ENCODE measurements at places on chromosomes 16 and 17. TPM values are rescaled to one million over a fixed set of nuclear protein-coding genes. Genes with fewer than 3 reads are reported as not detected.

TNFAIP1 gene
- total RNA-seq, result 32.6 TPM

ZNF174 gene
- 9.9 TPM for total RNA-seq

ZNF385C gene
- 0.20 TPM for total RNA-seq

KRTAP16-1 gene
- total RNA-seq, result not detected

- DNase-seq, result peak; percentile 78
Observed at GRCh38 chr17:4573669-4574068, 10.7 kb upstream of the SMTNL2 start.

GRCh38 chr16:13154799-13155198 is 253.4 kb downstream of the SHISA9 start:
- no peak for DNase-seq

DNA sequence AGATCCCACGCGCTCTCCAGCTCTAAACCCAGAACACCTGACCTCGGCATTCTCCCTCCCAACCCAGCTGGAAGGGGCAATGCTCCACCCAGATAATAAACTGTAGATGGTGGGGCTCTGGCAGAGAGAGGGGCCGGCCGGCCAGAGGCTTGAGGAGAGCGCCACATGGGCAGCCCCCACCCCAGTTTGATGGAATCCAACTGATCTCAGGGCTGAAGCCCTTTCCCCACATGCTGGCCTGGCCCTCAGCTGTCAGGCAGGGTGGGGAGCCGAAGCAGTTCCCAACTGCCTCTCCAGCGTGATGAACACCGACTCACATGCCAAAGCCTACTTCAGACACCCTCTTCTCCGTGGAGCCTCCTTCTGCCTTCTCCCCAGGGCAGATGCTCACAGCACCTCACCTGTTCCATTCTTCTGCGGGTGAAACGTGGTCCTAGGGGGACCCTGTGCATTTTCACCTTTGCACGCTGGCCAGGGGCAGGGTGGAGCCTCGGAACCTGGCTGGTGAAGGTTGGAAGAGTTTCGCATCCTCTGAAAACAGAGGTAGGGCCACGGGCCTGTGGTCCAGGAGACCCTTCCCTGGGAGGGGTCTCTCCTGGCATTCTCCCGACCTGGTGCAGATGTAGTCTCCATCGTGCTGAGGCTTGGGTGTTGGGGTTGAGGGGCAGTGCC is 65.7 kb upstream of the ZNF469 start:
- peak; percentile 11 for DNase-seq

GRCh38 chr16:8721336-8722024 is 47.1 kb downstream of the ABAT start:
- no peak for DNase-seq

DNA sequence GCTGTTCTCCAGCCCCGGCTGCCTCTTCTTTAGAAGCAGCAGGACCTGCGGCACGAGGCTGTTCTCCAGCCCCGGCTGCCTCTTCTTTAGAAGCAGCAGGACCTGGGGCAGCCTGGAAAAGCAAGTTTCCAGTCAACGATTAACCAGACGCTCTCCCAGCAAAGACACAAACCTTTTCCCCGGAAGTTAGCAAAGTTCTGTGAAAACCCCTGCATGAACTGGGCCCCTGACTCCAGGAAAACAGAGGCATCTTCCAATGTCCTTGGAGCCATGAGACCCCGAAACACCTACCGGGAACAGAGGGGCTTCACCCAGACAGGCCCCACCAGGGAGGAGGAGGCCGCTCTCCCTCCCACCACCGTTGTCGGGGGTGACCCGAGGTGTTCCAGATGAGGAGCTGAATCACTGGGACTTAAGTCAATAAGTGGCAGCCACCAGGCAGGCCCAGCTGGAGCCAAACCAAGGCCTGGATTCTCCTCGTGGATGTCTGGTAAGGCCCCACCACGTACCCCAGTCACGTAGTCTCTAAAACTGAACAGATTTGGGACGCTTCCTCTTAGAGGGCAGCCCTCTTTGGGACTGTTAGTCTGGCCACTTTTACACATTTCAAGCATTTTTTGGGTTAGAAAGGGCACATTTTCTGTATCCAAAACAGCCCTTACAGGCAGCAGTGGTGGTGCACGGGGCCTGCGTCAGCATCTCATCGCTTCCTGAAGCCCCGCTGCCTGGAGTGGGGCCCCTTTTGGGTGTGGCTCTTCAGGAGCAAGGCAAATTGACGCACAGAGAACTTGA is at the start of gene RPH3AL:
Gene RPH3AL, minus strand, starts transcription at position 387 of the 792 bp plus-strand sequence. CDS start 25,264 bp downstream, outside the sequence.
- peak; percentile 63 for DNase-seq

GRCh38 chr17:76688165-76688622 is 22.6 kb downstream of the MXRA7 start:
- DNase-seq, result peak; percentile 80

GRCh38 chr16:56121156-56121500 is 70.2 kb upstream of the GNAO1 start:
- DNase-seq, result no peak

DNA sequence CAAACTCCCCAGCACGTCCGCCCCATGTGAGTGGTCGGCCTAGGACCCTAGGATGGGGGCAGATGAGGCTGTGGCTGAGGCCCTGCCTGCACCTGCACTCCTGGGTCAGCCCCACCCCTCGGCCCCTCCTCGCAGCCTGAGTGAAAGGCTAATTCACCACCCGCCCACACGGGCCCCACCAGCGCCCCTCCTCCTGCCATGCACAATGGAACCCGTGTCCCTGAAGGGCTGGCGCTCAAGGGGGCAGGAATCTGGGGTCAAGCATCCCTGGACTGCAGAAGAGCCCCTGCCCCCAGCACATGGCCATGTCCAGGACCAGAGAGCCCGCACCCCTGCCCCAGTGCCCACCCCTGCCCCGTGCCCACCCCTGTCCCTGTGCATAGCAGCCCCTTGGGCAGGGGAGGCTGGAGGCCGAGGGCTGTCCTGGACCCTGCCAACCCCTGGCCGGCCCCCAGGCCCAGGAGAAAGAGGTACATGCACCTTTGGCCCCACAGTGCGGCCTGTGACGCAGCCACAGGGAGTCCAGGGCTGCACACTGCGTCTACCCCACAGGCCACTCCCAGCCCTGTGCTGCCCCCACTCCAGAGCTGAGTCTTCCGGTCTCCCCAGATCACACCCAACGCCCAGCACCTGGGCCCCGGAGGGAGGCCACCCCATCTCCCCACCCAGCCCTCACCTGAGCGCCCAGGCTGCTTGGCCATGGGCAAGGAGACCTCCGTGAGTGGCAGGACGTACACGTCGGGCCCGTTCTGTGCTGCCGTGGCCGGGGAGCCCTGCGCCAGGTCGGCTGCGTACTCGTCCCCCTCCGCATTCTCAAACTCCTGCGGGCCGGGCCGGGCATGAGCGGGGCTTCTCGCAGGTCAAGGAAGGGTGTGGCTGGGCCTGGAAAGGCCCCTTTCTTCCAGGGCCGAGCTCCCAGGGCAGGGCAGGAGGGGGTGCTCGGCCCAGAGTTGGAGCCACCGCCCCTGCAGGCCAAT is 34.6 kb upstream of the PVALEF start:
- DNase-seq, result no peak

DNA sequence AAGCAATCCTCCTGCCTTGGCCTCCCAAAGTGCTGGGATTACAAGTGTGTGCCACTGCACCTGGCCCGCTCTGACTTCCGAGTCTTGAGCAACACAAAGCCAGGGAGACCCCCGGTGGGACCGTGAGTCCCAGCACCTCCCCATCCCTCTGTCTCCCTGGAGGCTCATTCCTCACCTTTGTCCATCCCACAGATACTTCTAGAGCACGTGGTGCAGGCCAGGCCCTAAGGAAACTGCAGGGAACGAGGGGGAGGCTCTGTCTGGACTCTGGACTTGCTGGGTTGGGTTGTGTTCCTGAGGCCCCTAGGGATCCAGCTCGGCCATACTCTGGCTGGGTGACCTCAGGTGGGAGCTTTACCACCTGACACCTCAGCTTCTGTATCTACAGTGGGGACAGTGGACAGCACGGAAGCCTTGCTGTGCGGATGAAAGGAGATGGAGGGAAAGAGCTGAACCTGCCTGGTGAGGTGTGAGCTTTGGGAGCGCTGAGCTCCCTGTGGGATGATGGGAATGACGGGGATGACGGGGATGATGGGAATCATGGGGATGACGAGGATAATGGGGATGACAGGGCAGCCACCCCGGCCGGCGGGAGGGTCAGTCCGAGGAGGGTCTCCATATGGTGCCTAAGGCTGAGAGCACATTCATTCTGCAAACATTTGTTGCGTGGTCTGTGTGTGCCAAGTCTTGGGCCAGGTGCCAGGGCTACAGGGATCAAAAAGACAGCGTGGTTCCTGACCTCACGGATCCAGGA is 26.6 kb downstream of the C16orf74 start:
- no peak for DNase-seq

DNA sequence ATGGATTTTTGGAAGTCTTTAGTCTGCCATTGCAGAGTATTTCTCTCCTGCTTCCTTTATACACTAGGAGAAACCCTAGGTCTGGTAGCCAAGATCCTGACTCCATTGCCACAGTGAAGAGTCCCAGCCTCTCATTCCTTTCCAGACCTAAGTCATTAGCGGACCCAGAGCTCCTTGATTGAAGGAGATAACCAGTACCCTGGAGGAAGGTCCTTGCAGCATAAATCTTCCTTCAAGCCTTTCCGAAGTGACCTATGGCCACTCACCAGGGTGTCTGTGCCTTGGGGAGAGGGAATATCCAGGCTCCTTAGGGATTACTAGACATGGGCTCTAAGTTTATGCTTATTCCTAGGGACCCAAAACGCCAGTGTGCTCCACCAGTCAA is 35.8 kb downstream of the BCL7C start:
- no peak for DNase-seq

DNA sequence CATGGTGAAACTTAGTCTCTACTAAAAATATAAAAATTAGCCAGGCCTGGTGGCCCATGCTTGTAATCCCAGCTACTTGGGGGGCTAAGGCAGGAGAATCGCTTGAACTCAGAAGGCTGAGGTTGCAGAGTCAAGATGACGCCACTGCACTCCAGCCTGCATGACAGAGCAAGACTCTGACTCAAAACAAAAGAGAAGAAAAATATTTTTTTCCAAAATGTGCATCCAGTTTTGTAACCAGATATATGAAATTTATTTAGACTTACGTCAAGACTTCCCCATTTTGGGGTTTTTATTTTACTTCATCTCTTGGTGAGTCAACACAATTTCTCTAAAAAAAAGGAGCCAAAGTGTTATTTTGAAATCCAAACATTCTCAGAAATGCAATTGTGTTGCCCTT is 5.5 kb upstream of the TM4SF5 start:
- DNase-seq, result no peak

GRCh38 chr16:58584831-58585505 is 44.7 kb downstream of the CNOT1 start:
- no peak for DNase-seq

- DNase-seq, result no peak
Observed at GRCh38 chr16:86457501-86458148, 52.7 kb upstream of the FOXF1 start.
